ENCODE measurements at places on chromosomes 13 and 19. TPM values are rescaled to one million over a fixed set of nuclear protein-coding genes. Genes with fewer than 3 reads are reported as not detected.

DNA sequence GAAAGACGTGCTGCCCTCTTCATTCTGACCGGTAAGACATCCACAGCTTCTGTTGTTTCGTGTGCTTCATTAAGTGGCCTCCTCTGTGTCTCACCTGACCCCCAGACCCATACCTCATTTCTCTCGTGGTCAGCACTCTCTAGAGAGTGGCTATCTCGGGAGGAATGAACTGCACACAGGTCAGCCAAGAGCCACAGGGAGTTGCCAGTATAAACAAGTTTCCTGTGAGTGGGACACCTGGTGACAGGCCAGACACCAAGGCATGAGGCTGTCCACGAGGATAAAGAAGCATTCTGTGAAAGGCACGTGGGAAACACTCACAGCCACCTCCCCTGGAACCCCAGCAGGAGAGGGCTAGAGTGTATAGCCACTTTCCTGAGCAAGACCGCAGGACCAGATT lies 115.8 kb downstream of the NUFIP1 start:
- no peaks in the 10 kb centered on the region for H3K36me3 ChIP-seq
- no peak overlapping the region for H3K4me3 ChIP-seq

GRCh38 chr13:34594507-34594906 lies 347.6 kb upstream of the NBEA start:
- no peak overlapping the region for H3K4me3 ChIP-seq
- no peaks in the 10 kb centered on the region for H3K36me3 ChIP-seq
- no peaks in the 10 kb centered on the region for H3K4me1 ChIP-seq
- no peaks in the 10 kb centered on the region for H3K27me3 ChIP-seq
- H3K27ac ChIP-seq: no peak overlapping the region

- H3K36me3 ChIP-seq: no peaks in the 10 kb centered on the region
- no peak for DNase-seq
Measured at GRCh38 chr13:47252627-47253026, 355.8 kb upstream of the HTR2A start.

DNA sequence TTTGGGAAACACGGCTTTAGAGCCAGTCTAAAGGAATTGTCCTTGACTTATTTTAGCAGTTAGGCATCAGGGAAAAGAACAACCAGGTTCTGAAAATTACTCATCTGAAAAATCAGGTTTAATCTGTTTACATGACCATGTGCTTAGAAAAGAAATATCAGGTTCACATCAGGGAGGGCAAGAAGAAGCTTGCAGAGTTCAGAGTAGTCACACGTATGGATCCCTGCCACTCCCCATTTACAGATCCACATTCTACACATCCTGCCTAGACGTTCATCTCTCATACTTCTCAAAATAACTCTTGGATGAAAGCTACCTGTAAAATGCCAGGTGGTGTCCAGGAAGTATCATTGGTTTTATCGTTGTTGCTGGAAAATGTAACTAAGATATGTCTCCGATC lies 14.0 kb upstream of the PHF11 start:
- H3K27me3 ChIP-seq: no peaks in the 10 kb centered on the region
- no peak overlapping the region for H3K27ac ChIP-seq
- no peak for DNase-seq
- peaks cover 40% of the 10 kb centered on the region for H3K36me3 ChIP-seq
- H3K4me3 ChIP-seq: no peak overlapping the region

DNA sequence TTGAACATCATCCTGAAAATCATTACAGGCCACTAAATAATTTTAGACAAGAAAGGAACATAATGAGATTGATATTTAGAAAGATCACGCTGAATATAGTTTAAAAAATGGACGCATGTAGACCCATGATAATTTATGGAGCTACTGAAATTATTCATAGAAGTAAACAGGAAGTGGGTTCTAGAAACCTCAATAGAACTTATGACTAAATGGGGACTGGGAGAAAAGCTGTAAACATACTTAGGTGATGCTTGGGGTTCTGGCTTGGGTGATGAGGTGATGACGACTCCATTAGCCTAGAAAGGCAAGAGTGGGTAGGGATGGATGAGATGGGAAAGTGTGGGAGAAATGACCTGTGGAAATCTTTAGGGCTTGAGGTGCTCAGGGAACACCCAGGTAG lies 484.0 kb downstream of the MYO16 start:
- no peaks in the 10 kb centered on the region for H3K4me1 ChIP-seq
- DNase-seq: no peak
- no peak overlapping the region for H3K27ac ChIP-seq
- H3K36me3 ChIP-seq: no peaks in the 10 kb centered on the region
- H3K4me3 ChIP-seq: no peak overlapping the region

GRCh38 chr19:18833141-18833476 lies 1.4 kb downstream of the UPF1 start:
- H3K27me3 ChIP-seq: no peaks in the 10 kb centered on the region
- peaks cover 35% of the 10 kb centered on the region for H3K4me1 ChIP-seq
- H3K4me3 ChIP-seq: peak overlapping the region; percentile 81
- H3K27ac ChIP-seq: peak overlapping the region; percentile 16
- no peaks in the 10 kb centered on the region for H3K36me3 ChIP-seq

DNA sequence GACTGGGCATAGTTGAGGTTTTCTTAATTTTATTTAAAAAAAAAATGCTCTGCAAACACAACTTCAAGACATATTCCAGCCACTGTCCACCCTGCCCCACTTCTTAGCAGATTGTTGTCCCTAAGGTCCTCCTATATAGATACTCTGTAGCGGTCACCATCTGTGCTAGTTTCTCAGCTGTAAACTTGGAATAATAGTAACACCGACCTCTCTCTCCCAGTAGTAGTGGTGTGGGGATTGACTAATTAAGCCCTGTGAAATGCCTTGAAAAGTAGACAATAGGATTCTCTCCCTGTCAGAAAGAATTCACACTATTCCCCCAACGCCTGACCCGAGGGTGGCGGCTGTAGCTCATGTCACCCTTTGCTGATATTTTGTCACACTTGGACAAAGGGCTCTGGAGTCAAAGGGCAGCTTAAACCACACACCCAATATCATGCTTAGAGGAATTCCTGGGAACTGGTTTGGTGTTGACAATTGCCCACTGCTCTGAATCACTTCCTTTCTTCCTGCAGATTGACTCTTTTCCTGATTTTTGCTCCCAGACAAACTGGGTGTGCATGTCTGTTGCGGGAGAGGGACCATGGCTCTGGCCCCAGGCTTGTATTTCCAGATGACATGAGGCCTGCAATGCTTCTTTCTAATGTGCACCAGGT lies 9.2 kb upstream of the SERP2 start:
- no peaks in the 10 kb centered on the region for H3K36me3 ChIP-seq
- DNase-seq: no peak
- no peak overlapping the region for H3K4me3 ChIP-seq
- H3K27ac ChIP-seq: no peak overlapping the region
- H3K4me1 ChIP-seq: no peaks in the 10 kb centered on the region

DNA sequence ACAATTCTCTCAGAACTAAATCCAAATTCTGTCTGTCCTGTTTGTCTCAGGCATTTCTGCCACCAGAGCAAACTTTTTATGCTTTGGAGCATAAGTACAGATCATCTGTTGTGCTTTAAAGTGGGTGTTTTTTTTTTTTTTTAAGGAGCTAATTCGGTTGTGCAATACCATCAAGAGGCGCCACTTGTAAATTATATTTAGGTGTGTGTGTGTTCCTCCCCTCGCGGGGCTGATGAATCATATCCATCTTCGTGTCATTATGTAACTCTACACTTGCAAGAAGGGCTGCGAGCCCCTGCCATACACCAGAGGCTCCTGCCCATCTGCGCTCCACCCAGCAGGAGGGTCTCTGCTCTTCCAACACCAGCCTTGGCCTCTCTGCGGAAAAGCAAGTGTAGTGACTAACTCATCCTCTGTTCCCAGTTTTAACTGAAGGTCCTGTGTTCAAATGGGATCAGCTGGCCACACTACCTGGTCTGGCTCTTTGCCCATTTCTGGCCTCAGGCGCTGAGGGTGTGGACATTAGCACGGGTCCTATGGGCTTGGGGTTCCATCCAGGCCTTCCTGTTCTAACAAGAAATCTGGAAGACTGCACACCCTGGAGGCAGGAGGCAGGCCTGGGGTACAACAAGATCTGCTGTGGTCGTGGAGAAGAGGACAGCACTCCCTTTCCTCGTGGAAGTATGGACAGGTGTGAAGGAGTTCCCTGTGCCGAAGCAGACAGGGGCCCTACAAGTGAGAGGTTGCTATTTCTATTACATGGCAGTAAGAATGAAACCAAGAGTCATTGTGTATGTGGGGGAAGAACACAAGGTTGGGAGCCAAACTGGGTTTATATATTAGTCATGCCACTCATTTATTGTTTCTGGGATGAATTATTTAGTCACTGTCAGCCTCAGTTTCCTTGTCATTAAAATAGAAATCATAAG lies 96.1 kb upstream of the MBNL2 start:
- H3K36me3 ChIP-seq: no peaks in the 10 kb centered on the region
- peaks cover 16% of the 10 kb centered on the region for H3K4me1 ChIP-seq
- no peak overlapping the region for H3K4me3 ChIP-seq

DNA sequence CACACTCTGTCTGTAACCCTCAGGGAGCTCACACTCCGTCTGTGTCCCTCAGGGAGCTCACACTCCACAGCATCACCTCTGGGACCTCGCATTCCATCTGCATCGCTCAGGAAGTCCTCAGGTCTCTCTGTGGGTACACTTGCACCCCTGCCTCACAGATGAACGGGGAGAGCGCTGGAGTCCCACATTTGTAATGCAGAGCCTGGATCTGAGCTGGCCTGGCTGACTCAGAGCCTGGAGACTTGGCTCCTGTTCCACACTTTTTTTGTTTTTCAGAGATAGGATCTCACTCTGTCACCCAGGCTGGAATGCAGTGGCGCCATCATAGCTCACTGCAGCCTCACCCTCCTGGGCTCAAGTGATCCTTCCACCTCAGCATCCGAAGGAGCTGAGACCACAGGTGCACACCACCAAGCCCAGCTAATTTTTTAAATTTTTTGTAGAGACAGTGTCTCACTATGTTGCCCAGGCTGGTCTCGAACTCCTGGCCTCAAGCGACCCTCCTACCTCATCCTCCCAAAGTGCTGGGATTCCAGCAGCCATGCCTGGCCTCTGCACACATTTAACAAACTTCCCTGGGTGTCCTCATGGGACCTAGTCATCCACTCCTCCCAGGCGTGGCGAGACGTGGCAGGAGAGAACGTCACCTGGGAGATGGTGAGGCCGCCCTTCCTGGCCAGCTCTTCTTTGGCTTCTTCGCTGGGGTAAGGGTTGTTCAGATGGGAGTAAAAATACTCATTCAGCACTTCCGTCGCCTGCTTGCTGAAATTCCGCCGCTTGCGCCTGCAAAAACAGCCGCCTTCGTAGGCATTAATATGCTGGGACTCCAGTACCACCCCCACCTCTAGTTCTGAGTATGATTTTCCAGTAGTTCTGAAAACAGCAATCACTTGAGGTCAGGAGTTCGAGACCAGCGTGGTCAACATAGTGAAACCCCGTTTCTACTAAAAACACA lies 31.0 kb downstream of the CILP2 start:
- H3K27ac ChIP-seq: no peak overlapping the region
- no peak for DNase-seq
- no peaks in the 10 kb centered on the region for H3K36me3 ChIP-seq
- H3K4me1 ChIP-seq: no peaks in the 10 kb centered on the region

- H3K4me1 ChIP-seq: peaks cover 4% of the 10 kb centered on the region
- no peak overlapping the region for H3K4me3 ChIP-seq
- DNase-seq: no peak
- no peaks in the 10 kb centered on the region for H3K36me3 ChIP-seq
- H3K27me3 ChIP-seq: no peaks in the 10 kb centered on the region
Measured at GRCh38 chr19:12974301-12975220, 5.2 kb downstream of the DAND5 start.

The CYP2B6 gene
- total RNA-seq: not detected

The ZNF229 gene
- 6.9 TPM for total RNA-seq

The ZNF793 gene
- 5.6 TPM for total RNA-seq

The ATP7B gene
- total RNA-seq: 3.7 TPM

The IL11 gene
- total RNA-seq: not detected

The DEDD2 gene
- 29.8 TPM for total RNA-seq

The TUBA3C gene
- total RNA-seq: not detected

The DCT gene
- total RNA-seq: 1.2 TPM

All from adrenal gland (tissue), 19 donors.